Activated T-helper 1 cell treated with anti-CD3 and anti-CD28 coated beads, Interleukin-2, amount 50 U/mL, for 16 hours (primary cell): ENCODE measurements at places on chromosomes 6 and 20.

DNA sequence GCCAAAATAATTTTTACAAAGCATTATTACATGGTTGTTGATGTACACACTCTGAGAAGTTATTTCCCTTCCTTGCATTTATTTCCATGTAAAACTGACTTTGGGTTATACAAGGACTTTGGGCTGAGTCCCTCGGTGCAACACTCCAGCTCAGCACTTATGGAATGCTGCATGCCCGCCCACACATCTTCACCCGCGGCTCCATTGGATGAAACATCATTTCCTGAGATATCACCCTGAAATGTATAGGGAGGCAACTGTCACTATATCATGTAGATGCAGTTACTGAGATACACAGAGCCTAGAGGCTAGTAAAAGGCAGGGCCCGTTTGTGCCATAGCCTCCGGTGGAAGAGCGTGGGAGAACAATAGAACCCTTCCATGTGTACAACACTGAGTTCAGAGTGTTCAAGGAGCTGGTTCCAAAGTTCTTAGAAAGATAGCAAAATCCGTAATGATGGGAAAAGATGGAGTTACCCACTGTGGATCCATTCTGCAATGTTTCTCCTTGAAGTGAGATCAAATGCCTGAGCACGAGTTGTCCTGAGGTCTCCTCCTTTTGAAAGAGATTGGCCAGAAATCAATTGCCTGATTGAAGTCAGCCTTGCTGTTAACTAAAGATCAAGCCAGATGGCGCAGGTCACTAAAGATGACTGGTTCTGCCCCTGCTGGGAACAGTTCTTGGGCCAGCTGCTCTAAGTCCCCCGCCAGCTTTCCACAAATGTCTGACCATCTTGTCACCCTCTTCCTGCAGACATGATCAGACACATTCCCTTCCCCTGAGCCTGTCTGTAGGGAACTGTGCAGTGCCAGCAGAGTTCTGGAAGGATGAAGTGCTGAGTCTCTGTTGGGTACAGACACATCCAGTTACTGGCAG lies 100.9 kb upstream of the IYD start:
- no peak for DNase-seq

- DNase-seq = peak; percentile 34
These were observed 120.2 kb upstream of the AFDN start for GRCh38 chr6:167706313-167707109.

DNA sequence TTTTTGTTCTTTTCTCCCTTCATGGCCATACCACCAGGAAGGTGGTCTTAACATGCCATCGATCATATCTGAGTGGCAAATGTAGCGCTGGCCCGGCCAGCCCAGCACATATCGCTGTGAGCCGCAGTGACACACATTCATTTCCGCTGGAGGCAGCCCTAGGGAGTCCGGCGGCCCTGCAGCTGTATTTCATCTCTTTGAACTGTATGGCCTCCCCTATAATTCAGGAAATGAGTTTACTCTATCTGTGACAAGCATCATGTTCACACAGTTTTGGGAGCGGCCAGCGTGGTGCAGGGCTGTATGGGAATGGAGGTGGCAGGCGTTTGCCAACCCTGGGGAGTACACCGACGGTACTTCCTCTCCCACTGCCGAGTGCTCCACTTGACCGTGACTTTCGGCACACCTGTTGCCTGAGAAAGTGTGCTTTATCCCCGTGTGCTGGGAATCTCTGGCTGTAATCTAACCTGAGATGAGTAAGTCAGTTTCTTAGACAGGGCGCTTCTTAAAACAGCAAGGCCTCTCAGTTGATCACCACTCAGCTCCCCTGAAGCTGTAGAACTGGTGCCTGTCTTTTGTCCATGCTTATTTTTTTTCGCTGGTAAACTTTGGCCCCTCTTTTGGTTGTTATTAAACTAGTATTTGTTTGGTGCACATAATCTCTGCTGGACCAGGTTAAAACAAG lies 257.1 kb upstream of the TAB2 start:
- DNase-seq = peak; percentile 23

DNA sequence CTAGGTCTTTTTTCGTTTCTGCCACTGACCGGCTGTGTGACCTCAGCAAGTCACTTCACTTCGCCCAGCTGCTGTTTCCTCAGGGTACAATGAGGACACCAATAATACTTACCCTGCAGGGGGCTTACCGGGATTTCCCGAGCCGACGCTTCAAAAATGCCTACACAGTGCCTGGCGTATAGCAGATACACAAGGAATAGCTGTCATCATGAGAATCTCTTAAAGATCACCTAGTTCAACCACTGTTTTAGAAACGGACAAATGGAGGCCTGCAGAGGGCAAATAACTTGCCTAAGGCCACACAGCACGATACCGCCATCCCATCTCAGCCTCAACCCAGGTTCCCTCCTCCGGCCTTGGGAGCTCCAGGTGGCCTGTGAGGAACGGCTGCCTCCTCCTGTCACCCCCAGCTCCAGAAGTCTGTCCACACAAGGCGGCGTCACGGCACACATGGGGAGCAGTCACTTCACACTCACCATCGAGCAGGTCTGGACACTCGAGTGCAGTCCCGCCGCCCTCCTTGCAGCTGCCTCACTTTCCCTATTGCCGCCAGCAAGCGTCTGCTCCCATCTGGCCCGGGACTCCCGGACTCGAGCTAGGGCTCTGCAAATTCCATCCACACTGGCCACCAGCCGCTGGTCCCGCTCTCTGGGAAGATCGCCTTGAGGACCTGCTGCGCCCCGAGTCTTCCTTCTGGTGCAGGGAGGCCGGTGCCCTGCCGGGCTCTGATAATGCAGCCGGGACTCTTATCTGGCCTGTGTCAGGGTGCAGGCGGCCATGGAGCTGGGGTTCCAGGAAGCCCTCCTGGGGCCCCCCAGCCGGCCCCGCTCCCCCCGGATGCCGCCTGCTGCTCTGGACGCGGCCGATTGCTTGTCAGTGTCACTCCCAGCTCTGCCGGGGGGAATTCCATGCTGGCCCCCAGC lies at the start of gene RIPOR3:
Gene RIPOR3 (minus strand): TSS at position 893 of the 923 bp plus-strand sequence. CDS start 414 bp downstream, at position 479.
- no peak for DNase-seq

DNA sequence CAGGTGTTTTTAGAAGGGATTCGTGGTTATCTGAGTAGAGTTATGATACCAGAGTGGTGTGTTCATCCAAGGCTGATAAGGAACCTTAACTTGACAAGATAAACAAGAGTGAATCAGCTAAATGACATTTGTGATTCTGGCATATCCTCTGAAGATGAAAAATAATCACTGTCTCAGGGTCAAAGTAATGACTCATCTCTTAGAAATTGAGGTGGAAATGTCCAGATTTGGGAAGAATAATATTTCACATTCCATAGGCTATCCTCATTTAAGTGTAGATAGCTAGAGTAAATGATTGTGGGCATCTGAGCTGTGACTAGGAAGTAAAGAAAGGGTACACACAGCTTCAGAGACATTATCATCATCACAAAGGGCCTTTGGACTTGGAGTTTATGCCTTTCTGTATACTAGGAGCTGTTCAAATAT lies 255.7 kb downstream of the GJA1 start:
- no peak for DNase-seq

DNA sequence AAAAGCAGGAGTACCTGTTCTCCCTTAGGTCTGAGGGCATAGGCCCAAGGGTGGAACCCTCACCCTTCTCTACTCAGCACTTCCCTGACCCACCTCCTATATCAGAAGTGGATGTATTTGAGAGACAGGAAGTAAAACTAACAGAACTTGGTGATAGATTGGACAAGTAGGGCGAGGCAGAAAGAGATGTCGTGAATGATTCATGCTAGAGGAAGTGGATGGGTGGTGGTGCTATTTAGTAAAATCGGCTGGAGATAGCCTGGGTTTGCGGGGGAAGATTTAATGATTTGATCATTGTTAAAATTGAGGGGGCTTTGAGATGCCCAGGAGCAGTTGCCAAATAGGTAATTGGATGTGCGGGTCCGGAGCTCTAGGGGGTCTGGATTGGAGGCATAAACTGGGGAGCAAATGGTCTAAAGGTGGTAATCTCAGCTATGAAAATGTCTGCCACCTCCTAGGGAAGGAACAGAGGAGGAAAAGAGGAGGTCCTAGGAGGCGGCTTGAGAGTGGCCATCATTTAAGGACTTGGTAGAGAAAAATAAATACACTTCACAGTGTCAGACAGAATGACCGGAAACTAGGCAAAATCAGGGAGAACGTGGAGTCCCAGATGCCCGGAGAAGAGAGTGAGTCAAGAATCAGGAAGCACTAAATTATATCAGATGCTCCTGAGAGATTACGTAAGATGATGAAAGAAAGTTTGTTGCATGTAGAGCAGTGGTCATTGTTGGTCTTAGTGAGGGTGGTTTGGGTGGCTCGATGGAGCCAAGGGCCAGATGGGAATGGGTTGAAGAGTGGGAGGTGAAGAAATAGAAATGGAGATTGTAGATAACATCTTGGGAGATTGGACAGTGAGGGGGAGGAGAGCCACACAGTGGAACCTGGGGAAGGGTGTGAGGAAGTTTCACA lies 142.0 kb downstream of the CEP57L1 start:
- DNase-seq = no peak

DNA sequence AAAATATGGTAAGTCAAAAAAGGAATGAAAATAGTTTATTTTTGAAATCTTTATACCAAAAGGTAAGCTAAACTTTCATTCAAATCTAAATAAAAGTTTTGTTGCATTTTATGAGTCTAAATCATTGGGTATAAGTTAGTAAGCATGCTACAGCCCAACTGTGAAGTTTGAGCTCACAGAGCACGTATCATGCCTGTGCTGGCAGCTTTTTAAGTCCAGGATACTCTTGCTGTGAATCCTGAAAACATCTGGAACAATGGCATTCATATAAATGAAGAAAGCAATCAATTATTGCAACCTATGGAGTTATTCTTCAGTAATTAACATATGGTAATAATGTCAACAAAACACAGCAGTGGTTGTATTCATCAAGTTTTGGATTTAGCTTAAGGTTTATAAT lies 656.9 kb downstream of the RFPL4B start:
- DNase-seq = no peak

DNA sequence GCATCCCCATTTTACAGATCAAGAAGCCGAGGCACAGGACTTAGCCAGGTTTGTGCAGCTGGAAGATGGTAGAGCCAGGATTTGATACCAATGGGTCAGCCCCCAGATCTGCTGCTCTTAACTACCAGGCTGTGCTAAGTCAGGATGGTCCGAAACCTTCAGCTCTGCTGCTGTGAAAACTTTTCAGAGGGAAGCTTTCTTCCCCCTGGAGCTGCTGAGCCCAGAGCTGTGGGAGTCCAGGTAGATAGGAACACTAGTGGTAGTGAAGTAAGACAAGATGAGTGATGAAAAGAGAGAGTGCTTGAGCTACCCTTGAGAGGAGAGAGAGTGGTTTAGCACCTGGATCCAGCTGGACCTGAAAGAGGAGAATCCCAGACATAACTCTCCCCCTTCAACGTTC lies 230.8 kb downstream of the CDH4 start:
- DNase-seq = no peak

DNA sequence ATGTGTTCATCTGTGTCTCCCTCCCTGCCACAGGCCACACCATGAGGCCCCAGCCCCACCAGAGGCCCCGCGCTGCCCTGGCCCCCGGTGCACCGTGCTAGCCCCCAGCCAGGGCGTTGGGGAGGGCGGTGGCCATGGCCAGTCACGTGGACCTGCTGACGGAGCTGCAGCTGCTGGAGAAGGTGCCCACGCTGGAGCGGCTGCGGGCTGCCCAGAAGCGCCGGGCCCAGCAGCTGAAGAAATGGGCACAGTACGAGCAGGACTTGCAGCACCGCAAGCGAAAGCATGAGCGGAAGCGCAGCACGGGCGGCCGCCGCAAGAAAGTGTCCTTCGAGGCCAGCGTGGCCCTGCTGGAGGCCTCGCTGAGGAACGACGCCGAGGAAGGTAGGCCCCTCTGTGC lies 30.3 kb downstream of the PPP1R16B start:
- DNase-seq = no peak

- DNase-seq = no peak
These were observed 47.3 kb downstream of the ITCH start for GRCh38 chr20:34410336-34410735.

DNA sequence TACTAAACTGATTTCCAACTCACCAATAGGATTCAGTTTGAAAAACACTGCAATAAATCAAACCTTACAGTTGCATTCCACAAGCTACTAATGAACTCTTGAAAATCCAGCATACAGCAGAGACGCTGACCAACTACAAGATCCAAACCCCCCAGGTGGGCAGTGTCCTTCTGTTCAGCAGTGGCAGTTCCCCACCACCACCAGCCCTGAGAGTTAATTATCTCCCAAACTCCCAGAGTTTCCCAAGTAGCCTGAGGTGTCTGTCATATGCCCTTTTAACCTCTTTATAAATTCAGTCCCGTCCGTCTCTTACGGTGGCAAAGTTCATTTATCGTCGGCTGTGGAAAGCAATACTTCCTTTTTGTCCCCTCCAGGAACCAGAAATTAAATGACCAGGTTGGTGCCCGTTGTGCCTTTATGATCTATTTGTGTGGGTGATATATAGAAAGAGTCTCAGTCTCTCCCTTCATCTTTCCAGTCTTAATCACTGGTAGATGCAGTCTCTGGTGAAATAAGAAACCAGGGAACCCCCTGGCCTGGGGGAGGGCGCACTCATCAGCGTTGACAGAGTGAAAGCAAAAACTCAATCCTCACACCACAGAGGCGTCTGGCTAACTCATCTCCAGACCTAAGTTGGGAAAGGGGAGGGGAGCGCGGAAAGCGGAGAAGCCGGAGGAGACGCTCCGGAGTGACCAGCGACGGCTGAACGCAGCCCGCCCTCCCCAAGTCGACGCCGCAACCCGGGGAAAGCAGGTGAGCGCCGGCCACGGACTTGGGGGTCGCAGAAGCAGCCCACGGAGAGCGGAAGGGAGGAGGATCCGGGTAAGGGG lies 717 bp downstream of the MRPL14 start:
- DNase-seq = no peak

GRCh38 chr6:163294734-163295133 lies 119.8 kb upstream of the QKI start:
- DNase-seq = no peak

- DNase-seq = peak; percentile 49
These were observed 17.5 kb upstream of the FAM110A start for GRCh38 chr20:815914-816606.

- no peak for DNase-seq
These were observed 7.9 kb upstream of the GMNN start for GRCh38 chr6:24766680-24767462.

- DNase-seq = no peak
These were observed 472.9 kb upstream of the ZNF337 start for GRCh38 chr20:26169506-26169905.

DNA sequence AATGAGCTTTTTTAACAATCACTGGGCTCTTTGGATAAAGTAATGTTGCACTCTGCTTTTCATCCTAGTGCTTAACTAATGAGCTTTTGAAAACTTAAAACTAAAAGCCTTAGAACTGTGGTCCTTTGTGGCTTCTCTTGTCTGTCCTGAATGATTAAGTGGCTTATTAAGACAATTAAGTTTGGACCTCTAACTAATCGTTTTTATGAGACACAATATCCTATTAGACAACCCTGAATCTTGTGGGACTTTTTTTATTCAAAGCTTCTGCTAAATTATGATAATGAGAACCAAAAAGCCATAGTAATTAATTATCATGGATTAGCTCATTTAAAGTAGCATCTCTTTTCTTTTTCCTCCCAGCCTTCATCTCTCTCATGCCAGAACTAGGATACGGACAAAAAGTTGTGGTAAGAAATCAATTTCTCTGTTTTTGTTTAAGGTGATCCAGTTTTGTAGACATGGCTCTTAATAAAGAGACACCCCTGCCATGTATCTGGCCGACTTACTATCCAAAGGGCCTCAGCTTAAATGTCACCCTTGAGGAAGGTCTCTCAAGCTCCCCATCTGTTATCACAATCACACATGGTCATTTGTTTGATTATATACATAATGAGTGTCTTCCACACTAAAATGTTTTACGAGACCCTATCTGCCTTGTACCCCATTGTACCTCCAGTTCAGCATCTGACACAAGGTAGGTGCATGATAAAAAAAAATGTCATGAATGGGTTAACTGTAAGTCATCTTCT lies 384.4 kb upstream of the IRAK1BP1 start:
- no peak for DNase-seq

- no peak for DNase-seq
These were observed 134.4 kb upstream of the TOP1 start for GRCh38 chr20:40894237-40894630.
